ENCODE measurements at places on chromosomes 16 and 17.

DNA sequence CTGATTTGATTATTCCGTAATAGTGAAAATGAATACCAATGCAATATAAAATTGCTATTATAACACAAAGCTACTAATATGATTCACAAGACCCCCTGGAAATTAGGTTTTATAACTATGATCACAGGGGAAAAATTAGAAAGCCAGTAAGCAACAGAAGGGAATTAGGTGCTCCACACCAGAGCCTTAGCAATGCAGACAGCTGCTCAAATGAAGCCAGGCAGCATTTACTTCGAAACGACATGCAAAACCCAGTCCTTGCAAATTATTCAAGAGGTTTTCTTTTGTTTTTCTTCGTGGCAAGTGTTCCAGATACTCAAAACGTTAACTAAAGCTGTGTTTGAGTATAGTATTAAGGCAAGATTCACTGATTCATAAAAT is 47.9 kb downstream of the TOX3 start:
- DNase-seq, result no peak

- DNase-seq, result no peak
Measured at GRCh38 chr16:16109453-16110110, 113.7 kb downstream of the ABCC6 start.

GRCh38 chr16:71373073-71373472 is 14.6 kb downstream of the CALB2 start:
- no peak for DNase-seq

GRCh38 chr16:87412371-87412995 is 20.3 kb downstream of the MAP1LC3B start:
- no peak for DNase-seq

DNA sequence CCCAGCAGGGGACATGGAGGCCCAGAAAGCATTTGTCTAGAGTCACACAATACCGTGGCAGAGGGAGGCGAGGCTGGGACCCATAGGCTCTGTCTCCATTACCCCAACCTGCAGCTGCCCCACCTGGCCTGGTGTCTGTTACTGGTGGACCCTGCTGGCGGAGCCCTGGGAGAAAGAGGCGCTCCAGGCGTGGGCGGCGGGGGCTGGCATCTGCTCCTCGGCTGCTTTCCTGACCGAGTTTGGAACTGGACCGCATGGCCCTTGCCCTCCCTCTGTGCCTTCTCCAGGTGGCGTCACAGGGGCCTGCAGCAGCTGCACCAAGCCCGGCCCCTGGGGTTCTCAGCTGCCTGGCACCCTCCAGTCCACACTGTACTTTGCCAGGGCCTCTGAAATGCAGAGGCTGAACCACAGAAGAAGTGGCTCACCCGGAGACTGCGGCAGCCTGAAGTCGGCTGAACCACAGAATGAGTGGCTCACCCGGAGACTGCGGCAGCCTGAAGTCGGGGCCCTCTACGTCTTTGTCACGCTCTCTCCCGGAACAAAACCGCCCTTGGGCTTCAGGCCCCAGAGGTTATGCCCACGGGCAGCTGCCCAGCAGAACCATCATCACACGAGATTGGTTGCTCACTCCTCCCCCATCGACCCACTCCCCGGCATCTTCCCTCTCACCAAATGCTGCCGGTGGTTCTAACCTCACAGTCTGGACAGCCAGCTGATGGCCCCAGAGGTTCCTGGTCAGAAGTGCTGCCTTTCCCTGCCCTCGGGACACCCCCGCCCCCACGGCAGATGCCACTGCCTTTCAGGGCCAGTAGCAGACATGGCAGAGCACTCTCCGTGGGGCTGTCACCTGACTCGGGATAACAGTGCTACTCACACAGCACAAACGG is 20.2 kb downstream of the CBFA2T3 start:
- no peak for DNase-seq

- DNase-seq, result no peak
Measured at GRCh38 chr16:50265260-50265659, 1.1 kb upstream of the ADCY7 start.

Data from naive B cell (primary cell).